ENCODE measurements at places on chromosomes 5 and 9. TPM values are rescaled to one million over a fixed set of nuclear protein-coding genes. Genes with fewer than 3 reads are reported as not detected.

Gene IL4
- not detected for total RNA-seq

- DNase-seq, result no peak
Measured at GRCh38 chr5:65928322-65928752, 2.0 kb downstream of the ERBIN start.

GRCh38 chr9:74718709-74719108 lies 169.0 kb downstream of the TRPM6 start:
- DNase-seq, result no peak

DNA sequence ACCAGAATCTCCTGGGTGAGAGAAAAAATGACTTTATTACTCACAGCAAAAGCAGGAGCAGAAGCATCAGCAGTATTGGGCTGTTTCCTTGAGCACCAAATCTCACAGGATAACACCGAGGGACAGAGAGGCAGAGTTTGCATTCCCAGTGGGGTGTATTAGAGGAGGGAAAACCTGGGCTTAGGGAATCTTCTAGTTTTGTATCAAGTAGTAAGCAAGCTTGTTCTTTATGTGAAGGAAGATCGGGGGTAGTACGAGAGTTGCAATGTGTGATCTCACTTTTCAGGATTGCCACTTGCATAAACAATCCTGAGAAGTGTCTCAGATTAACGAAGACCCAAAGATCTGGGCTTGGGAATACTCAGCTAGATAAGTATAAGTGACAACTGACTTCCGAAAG lies 1163.0 kb downstream of the TAF11L14 start:
- no peak for DNase-seq

Gene EXOC3
- total RNA-seq, result 56.7 TPM

DNA sequence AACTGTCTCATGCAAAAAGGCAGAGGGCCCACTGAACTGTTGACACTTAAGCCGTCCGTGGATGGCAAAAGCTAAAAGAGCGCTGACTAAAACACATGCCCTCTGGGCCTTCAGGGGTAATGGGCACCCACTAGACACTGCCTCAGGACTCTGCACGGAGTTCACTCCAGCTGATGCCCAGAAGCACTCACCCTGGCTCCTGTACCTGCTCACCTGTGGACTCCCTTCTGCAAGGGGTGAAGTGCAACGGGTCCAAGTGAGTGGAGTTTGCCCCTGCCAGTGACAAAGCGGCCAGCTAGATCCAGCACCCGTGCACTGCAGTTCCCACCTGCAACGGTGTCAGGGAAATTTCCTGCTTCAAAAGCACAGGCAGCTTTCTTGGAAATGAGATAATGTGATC lies 50.2 kb downstream of the SLC1A1 start:
- DNase-seq, result no peak

Gene NR2F1-AS1
- 0.85 TPM for total RNA-seq

All from ascending aorta (tissue), 2 donors.